Muscle of leg (tissue), 16 donors: ENCODE measurements at places on chromosomes 7 and 10. TPM values are rescaled to one million over a fixed set of nuclear protein-coding genes. Genes with fewer than 3 reads are reported as not detected.

Gene SLC26A4
- total RNA-seq = 0.75 TPM

Gene SYT15B
- 0.27 TPM for total RNA-seq

Gene ITGB8
- total RNA-seq = 7.5 TPM

Gene ANKRD22
- total RNA-seq = not detected

Gene CYP2E1
- total RNA-seq = 0.98 TPM

Gene SPAM1
- total RNA-seq = not detected

Gene NEUROG3
- not detected for total RNA-seq

Gene TAC1
- total RNA-seq = 2.0 TPM

Gene TMEM176A
- 6.2 TPM for total RNA-seq

Gene RPA3
- 28.1 TPM for total RNA-seq

Gene TMEM139
- 0.40 TPM for total RNA-seq

Gene SHH
- under 0.01 TPM for total RNA-seq

Gene OR9A2
- 0.18 TPM for total RNA-seq

Gene BAG3
- 9.1 TPM for total RNA-seq

Gene GPC2
- 3.9 TPM for total RNA-seq

Gene TBC1D12
- total RNA-seq = 11.4 TPM

Gene PRSS37
- not detected for total RNA-seq

Gene AMPH
- 7.7 TPM for total RNA-seq

Gene ASZ1
- total RNA-seq = not detected

Gene AKR1C4
- not detected for total RNA-seq

Gene COL28A1
- 0.75 TPM for total RNA-seq

Gene UTF1
- not detected for total RNA-seq

Gene TRAPPC14
- total RNA-seq = 5.8 TPM

Gene VGF
- total RNA-seq = not detected

Gene CYP3A4
- total RNA-seq = 0.04 TPM

Gene CRHR2
- 0.40 TPM for total RNA-seq

Gene STK32C
- 9.4 TPM for total RNA-seq
